Fibroblast of skin of right quadriceps (primary cell): ENCODE measurements at places on chromosomes 7 and 10.

- no peak for DNase-seq
Observed at GRCh38 chr7:50416527-50417182, 33.5 kb downstream of the FIGNL1 start.

DNA sequence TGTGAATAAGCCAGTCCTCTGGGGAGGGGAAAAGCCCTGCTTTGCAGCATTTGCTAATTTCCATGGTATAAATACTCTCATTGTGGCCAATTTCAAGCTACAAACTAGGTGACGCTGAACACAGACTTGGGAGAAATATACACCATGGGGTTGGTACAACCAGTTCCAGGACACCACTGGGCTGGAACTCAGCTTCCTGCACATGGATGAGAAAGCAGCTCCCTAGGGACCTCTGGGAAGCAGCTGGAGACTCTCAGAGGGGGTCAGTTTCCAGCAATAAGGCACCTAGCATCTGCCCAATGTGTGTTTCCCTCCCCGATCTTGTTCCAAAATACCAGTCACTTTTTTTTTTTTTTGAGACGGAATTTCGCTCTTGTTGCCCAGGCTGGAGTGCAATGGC lies 56.8 kb upstream of the WDR11 start:
- no peak for DNase-seq

GRCh38 chr7:84512055-84512454 lies 317.5 kb upstream of the SEMA3A start:
- DNase-seq: no peak

DNA sequence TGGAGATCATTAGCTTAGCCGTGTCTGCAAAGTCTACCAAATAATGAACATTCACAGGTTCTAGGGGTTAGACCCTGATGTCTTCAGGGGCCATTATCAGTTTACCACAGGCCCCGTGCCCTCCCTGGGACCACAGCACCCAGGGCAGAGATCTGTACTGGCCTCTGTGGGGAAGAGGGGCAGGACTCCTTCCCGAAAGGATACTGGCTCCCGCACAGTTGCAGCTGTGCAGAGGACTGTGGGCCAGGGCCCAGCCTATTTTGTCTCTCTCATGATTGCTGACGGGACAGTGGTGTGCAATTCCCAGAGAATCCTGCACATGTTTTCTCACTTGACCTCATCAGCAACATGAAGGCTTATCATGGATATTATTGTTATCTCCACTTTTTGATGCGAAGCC lies 243.9 kb downstream of the GLRX3 start:
- DNase-seq: no peak
